ENCODE measurements at places on chromosomes 7 and 10.

GRCh38 chr10:91156196-91156595, 64.3 kb upstream of the PCGF5 start:
- no peak for DNase-seq

DNA sequence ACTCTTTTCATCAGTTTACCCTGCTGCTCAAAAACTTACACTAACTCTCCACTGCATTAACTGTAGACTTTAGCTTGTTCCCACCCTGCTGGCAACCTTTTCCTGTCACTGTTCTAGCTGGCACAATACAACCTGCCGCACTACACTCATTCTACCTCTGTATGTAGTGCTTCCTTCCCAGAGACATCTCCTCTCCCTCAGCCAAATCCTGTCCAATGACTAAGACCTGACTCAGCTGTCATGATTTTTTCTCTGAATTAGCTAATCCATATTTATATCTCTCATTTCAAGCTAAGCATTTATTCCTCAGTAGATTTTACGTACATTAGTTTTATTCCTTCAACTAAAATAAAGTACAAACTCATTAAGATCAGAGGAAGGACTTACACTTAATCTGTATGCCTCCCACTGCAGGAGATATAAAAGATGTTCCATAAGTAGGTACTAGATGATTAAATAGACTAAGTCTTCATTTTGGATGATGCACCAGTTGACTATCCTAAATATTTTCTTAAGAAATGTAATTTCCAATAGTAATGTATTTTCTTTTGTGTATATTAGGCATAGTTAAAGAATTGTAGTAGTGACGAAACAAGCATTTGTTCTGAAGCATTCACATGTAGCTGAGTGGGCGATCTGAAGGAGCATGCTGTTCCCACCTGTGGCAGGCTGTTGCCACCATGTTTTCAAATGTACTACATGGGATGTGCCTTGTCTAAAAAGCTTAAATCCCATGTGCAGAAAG, 189.1 kb downstream of the SKAP2 start:
- peak; percentile 75 for DNase-seq

DNA sequence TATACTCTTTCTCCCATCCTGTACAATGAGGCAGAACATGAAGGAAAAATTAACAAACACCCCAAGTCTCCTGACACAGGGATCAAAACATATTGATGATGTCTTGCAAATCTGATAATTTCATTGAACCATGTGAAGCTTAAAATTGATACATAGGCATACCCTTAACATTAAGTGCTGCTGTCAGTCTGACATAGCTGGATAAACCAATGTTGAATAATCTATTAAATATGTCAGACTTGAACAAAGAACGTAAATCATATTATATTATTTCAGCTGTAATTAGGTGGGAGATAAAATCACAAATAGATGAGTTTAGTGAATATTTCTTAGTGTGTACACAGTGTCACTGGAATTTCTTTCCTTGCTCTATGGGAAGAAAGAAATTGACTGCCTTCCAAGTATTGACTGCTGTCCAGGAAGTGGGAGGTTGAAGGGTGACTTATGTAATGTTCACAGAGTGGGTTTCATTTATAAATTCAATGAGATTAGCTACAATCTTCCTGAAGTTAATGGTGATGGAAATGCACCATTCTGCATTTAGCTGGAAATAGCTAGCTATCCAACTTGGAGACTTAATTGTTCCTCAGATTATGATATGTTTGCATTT, 170.8 kb downstream of the AUTS2 start:
- DNase-seq, result no peak

DNA sequence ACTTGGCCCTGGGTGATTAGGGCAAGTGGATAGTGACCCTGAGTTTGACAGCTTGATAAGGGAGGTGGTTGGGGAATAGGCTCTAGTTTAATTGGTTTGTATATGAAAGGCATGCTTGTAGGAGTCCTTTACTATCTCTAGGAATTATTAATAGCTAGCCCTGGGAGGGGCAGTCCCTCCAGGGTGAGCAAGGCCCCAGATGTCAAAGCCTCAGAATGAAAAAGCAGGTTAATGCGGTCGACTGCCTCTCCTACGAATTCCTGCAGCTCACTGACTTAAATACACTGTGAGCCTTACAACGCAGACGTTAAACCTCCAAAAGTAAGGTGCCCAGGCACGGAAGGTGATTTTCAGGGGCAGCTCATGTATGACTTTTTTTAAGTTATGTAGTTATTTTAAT, 5.2 kb upstream of the BTBD16 start:
- no peak for DNase-seq

- no peak for DNase-seq
These were observed 494.4 kb downstream of the TCERG1L start for GRCh38 chr10:130817046-130817624.

DNA sequence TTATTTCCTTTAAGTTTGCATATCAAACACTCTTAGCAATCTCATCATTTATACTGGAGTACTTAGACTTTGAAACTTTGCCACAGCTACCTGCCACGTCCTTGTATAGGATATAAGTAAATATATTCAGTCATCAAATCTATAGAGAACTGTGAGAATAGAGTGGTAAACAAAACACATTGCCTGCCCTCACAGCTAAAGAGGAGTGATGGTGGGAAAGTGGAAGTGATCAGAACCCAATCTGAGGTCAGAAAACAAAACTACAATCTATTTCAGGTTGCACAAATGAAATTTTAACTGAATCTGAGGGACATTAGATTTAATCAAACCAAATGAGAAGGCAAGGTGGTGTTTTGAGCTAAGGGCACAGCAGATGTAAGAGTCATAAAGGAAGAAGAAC, 74.8 kb downstream of the ZEB1 start:
- DNase-seq, result no peak

GRCh38 chr7:42448901-42449300, 211.9 kb upstream of the GLI3 start:
- no peak for DNase-seq

- no peak for DNase-seq
These were observed 124.7 kb downstream of the ELMO1 start for GRCh38 chr7:37323966-37324365.

- DNase-seq, result no peak
These were observed 20.0 kb downstream of the ZMIZ1 start for GRCh38 chr10:79088613-79089355.

GRCh38 chr10:101616415-101617101, 28.4 kb downstream of the DPCD start:
- DNase-seq, result no peak

DNA sequence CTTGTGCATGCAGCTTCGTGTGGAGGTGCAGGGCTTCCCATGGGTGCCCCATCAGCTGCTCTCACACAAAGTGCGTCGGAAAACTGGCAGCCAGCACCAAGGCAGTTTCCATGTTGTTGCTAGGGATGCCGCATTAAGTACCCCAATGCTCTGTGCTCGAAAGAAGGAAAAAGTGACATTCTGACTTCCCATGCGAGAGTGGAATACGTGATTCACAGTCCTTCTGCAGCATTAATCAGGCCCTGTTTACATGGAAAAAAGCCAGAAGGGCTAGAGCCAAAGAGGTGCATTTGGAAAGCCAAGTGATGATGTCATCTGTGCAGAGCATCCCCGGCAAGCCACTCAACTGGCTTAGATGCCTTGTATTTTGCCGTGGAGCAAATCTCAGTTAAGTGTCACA, 258.3 kb downstream of the GATA3 start:
- DNase-seq, result peak; percentile 62

- DNase-seq, result no peak
These were observed 160.6 kb downstream of the MLLT10 start for GRCh38 chr10:21694631-21695030.

DNA sequence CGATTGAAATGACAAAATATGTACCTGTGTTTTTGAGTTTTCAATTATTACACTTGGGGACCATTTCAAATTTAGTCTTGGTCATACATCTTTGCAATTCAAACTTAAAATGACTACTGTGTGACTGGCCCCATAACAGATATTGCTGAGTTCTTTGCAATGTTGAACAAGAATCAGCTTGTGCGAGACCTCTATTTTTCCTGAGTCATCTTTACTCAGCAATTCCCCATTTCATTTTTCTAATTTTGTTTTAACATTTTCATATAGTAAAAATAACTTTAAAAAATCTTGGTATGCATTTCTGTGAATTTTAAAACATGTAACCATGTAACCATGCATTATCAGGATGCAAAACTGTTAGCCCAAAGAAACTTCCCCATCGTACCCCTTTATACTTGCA, 678.1 kb downstream of the ANKRD7 start:
- no peak for DNase-seq

DNA sequence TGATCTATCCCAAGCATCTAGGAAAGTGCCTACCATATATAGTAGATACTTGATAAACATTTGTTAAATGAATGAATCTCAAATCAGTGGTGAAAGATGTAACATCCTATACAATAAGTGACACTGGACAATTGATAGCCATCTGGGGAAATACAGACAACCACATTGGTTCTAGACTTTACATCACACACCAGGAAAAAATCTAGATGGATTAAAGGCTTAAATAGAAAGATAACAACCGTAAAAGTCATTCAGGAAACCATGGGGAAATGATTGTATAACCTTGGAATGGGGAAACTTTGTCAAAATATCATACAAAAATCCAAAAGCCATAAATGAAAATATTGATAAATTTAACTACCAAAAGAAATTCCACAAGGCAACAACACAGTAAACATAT, 7.0 kb upstream of the GARIN1A start:
- no peak for DNase-seq

DNA sequence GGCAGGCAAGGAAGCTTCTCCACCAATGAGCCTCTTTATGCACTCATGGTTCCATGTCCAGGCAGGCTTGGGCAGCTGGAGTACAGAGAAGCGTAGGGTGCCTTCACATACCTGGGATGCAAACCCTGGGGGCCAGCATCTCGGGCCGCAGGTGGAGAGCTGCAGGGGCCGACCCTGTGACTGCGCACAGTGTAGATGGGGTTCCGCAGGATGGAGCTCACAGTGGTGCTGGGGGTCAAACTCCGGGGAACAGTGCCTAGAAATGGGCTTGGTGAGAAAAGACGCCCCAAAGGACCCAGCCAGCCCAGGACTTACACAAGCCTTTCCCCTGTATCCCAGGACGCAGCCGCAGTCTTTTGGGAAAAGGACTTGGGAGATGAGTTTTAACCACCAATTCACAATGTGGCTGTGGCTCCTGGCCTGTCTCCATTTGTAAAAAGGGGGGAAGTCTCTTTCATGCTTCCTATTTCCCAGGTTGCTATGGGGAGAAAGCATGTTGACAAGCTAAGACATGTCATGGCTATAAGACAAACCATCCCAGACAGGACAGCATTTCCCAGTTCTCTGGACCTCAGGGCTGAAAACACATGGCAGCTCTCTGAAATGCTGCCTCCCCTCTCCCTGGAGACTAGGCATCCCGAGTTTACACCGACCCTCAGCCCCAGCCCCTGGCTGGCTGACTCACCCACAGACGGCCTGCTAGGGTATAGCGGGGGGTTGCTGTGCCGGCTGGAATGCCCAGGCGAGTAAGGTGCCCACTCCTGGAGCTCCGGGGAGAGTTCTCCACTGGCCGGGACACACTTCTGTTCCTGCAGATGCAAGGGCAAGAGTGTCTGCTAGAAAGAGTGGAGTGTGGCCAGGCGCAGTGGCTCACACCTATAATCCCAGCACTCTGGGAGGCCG, 107.1 kb downstream of the DLG5 start:
- DNase-seq, result peak; percentile 15

DNA sequence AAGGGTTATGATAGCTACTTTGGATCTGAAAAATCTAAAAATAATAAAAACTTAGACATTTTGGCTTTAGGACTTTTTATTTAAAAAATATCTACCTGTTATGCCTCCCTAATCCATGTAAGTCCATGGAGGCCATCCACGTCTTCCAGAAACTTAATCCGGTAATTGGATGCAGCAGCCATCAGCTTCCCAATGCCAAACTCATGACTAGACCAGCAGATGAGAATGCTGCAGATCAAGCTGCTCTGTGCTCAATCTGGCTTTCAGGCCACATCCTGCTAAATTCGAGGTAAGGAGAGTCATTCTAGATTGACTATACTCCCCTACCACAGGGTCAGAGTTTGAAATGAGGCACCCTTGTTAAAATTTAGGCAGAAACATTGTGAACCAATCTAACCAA, 168.5 kb upstream of the TCERG1L start:
- DNase-seq, result no peak

GRCh38 chr10:44858017-44858371, 53.1 kb upstream of the TMEM72 start:
- no peak for DNase-seq

- no peak for DNase-seq
These were observed 9.9 kb downstream of the STARD3NL start for GRCh38 chr7:38187794-38188440.

Measured in MCF 10A (cell line).